ENCODE measurements at places on chromosomes 1 and 21.

- no peak for DNase-seq
Observed at GRCh38 chr21:46356005-46356338, 32.0 kb downstream of the PCNT start.

- peak; percentile 58 for DNase-seq
Observed at GRCh38 chr1:32817815-32818786, 648 bp downstream of the S100PBP start.

DNA sequence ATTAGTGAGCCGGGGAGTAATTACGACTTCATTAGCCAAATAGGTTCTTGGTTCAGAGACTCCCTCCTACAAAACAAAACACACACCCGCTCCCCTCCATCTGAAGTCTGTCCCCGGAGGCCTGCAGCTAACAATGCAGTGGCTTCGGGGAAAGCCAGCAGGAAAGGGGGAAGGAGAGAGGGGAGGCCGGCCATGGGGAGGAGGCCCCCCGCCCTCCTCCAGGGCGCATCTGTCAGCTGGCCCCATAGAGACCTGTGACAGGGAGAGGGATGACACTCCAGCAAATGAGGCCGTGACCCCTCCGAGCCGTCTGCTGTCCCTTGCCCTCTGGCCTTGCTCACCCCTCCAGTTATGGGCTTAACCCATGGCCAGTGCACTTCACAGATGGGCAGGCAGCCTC lies 12.1 kb upstream of the CNTN2 start:
- no peak for DNase-seq

DNA sequence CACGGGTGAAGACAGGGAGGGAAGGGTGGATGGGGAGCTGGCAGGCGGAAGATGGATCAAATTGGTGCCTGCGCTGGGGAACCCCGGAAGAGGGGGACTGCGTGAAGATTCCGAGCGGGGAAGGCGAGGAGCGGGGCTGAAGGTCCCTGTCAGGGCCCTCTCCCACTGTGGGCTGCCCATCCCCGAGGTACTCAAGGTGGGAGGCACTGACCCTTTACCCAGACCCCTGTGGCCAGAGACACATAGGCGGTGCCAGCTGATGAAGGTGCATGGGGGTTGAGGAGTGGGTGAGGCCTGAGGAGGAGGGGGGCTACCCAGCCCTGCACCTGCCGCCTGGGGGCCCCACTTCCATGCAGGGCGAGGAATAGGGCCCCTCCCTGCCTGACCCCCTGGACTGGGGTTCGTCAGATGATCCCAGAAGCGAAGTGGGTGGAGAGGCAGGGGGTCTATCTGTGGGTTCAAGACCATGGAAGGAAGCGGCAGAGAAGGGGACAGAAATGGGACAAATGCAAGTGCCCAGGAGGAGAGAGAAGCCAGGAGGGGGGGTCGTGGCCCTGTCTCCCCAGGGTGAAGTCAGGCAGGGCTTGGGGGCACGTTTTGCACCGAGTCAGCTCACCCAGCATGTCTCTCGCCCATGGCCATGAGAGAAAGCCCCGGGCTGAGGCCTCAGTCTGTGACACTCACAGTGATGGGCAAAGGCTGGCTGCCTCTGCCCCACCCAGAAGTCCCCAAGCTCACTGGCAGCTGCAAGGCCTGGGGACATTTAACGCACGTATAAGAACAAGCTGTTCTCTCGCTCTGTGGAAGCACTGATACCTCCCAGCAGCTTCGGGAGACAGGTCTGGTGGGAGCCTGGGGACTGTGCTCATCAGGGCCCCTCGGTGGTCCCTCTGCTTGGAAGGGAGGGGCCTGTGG lies 7.0 kb upstream of the MMEL1 start:
- no peak for DNase-seq

- no peak for DNase-seq
Observed at GRCh38 chr1:44790968-44791801, 3.2 kb upstream of the BEST4 start.

DNA sequence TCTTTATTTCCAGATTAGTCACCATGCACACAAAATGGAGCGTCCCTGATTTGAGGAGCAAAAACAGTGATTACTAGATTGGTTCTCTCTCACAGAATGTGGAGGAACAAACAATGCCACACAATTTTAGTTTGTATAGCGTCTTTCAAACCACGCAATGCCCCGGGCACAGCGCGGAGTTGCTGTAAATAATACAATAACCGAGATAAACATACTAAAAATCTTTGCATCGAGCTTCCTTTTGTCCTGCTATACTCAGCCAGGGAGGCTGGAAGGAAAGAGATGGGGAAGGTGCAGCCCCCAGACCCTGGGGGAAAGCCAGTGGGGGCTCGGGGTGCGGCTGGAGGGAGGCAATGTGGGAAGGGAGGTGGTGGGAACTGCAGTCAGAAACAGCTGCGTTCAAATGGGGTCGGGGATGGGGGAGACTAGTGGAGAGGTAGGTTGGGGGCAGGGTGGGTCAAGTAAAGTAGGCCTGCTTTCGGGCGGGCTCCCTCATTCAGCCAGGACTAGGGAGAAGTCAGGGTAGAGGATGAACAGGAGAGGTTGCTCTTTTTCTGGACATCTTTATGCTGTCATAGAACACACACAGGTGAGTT lies 366.3 kb downstream of the RPS6KC1 start:
- no peak for DNase-seq

DNA sequence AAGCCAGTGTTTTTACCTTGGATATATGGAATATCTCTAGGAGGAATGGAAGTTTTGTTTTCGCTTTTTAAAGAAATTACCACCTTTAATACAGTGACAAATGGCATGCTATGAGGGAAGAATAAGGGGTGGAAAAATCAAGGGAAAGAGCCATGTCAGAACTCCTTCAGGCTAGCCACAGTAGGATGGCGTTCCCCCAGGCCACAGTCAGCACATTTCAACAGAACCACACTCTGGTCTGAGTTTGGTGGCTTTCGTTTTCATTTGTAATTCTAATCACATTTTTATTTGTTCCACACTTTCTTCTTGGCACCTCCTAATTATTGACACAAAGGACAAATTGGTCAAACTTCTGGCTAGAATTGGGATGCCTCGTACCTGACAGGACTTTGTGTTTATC lies 60.3 kb upstream of the RCOR3 start:
- no peak for DNase-seq

DNA sequence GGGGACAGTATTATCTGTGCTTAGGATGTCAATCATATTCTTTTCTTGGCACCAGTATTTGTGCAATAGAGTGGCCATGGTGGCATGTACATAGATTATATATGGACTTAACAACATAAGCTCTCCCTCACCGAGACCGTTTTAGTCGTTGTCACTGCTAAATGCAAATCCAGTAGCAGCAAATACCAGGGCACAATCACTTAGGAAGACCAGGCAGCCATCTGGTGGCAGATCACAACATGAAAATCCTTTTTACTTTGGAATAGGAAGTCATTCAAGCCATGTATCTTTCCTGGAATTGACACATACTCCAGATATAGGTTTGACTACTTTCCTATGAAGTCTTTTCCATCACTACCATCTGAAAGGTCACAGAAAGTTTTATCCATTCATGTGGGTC lies 53.2 kb upstream of the C1orf87 start:
- DNase-seq = no peak

DNA sequence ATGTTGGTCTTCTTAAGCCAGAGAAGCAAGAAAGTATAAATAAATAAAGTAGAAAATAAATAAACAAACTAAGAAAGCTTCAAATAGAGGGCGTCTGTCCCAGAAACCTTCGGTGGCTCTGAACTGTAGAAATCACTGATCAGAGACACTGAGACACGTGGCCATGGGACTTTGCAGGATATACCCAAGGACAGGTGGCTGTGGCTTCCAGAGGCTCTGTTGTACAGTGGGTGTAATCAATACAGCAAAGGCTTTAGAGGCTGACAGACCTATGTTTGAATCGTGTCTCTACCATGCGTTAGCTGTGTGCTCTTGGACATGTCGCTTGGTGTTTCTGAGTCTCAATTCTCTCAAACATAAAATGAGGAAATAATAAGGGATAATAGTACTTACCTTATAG lies 41.0 kb upstream of the EPS15 start:
- no peak for DNase-seq

DNA sequence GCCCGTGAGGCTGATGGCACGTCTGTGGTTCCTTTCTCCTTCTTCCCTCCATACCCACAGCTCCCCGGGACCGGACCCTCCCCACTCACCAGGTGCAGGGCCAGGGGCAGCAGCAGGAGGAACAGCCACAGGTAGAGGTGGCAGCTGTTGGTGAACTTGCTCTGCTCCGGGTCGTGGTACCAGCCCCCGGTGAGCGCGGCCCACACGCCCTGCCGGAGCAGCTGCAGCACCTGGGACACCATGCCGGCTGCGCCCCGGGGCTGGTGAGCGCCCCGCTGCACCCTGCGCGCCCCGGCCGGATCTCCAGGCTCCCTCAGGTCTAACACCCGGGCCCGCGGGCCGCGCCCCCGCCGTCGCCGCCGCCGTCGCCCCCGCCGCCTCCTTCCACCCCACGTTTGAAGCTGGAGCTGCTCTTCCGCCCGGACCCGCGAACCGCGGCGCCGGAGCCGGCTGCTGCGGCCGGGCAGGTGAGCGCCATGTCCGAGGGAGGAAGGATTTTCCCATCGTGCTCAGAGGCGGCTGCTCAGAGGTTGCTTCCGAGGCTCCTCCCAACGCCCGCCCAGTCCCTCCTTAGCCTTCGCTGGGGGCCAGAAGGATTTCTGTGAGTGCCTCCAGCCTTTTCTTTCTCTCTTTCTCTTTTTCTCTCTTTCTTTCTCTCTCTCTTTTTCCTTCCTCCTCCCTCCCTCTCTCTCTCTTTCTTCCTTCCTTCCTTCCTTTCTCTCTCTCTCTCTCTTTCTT lies at the start of gene PCNX2:
Gene PCNX2 (minus strand): TSS at position 489 of the 738 bp plus-strand sequence. CDS start 247 bp downstream, at position 242.
- peak; percentile 91 for DNase-seq

DNA sequence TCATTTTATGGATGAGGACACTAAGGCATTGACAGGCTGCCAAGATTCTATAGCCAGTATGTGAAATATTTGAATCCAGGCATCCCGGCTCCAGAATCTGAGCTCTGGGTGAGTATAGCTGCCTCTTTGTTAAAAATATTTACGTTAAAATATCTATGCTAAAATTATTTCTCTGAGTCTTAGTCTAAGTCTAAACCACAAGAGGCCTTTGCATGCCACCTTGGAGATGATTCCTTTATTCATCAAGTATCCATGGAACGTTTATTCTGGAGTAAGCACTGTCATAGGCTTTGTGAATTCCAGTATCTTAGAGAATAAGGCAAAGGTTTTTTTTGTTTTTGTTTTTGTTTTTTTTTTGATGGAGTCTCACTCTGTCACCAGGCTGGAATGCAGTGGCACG lies 116.4 kb downstream of the GREM2 start:
- DNase-seq = no peak

DNA sequence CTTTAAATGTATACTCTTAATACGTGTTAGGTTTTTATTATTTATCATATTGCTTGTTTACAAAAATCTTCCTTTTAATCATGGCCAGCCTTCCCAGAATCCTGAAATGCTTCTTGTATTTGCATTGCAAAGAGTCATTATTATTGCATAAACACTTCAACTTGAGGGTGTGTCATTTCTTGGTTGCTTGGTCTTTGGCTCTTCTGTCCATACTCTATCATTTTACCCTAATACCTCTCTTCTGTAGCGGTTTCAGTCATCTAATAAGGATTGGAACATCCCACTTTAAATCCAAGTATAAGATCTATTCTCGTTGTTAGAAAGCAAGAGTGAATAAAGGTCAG lies 200.6 kb upstream of the CACYBP start:
- no peak for DNase-seq

DNA sequence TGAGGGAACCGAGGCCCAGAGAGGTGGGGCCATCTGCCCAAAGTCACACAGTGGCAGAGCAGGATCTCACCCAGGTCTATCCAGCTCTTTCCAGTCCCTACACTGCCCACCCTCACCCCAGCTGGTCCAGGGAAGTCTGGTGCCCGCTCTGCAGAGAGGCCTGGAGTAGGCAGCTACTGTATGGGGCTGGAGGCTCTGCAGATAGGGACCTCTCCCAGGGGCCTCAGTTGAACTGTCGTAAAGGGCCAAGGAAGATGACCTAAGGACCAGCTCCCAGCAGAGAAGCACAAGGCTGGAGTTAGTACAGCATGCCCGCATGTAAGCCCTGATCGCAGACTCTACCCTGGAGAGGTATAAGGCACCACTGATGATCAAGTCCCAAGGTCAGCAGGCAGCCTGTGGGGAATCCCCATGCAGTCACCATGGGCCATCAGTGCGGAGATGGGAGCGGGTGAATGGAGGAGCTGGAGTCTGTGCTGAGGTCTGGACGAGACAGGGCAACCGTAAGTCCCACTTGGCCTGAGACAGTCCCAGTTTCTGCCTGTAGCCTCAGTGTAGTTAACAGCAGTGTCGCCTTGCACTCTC lies 320.2 kb downstream of the MATN1 start:
- no peak for DNase-seq

GRCh38 chr21:38229260-38229877 lies 27.4 kb upstream of the KCNJ15 start:
- DNase-seq = no peak

GRCh38 chr1:153903841-153904455 lies 18.8 kb downstream of the GATAD2B start:
- no peak for DNase-seq

GRCh38 chr1:238401144-238401543 lies 510.4 kb upstream of the ZP4 start:
- DNase-seq = no peak

DNA sequence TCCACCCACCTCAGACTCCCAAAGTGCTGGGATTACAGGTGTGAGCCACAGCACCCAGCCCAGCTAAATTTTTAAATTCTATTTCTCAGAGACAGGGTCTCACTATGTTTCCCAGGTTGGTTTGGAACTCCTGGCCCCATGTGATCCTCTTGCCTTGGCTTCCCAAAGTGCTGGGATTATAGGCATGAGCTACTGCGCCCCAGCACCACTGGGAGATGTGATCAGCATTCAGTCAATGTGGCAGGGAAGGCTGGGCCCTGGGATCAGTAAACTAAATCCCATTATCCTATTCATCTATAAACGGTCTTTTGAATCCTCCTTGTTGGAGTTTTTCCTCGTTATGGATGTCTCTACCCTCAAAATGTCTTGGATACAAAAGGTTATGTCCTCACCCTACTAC lies 113.5 kb downstream of the PGBD5 start:
- DNase-seq = no peak

GRCh38 chr1:24327486-24327885 lies 8.3 kb downstream of the GRHL3 start:
- no peak for DNase-seq

DNA sequence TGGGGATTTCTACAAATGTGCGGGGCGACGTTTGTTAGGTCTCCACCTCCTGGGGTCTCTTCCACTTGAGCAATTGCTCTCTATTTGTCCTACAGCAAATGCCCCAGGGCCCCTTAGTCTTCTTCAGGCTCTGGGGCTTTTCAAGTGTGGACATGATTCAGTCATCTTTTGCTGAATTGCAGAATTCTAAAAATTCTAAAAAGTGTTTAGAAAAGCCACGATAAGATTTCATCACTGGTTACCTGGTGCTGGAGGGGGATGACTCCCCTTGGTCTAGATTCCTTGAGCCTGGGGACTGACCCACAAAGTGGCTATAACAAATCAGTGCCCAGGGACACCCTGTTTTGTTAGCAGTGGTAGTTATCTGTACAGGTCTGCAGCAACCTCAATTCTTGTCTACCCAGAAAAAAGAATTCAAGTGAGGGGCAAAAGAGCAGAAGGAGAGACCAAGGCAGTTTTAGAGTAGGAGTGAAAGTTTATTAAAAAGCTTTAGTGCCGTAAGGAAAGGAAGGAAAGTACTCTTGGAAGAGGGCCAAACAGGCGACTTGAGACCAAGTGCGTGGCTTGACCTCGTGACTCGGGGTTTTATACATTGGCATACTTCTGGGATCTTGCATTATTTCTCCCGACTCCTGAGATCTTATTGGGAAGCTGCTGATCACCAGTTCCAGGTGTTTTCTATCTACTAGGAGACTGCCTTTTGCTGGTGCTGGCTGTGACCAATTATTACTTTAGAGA lies 25.2 kb downstream of the PROK1 start:
- no peak for DNase-seq

Data from cerebellum (tissue), 4 donors.